Omental fat pad (tissue), 4 donors: ENCODE measurements at places on chromosomes 3 and 15.

DNA sequence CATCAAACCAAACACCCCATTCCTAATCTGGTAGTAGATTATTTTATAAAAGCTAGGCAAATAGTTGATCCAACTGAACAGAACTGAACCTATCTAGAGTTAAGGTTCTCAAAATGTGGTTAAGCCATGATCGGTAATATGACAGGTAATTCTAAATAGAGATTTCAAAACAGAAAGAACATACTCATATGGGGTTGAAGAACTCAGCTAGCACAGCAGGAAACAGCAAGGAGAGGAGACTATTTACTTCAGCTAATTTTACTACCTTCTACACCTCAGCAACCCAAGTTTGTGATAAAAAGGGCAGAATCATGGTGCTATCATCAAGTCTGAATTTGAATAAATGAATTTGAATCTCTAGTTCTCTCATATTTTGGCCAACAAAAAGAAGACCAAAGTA is 11.8 kb downstream of the CD47 start:
- no peak for DNase-seq

DNA sequence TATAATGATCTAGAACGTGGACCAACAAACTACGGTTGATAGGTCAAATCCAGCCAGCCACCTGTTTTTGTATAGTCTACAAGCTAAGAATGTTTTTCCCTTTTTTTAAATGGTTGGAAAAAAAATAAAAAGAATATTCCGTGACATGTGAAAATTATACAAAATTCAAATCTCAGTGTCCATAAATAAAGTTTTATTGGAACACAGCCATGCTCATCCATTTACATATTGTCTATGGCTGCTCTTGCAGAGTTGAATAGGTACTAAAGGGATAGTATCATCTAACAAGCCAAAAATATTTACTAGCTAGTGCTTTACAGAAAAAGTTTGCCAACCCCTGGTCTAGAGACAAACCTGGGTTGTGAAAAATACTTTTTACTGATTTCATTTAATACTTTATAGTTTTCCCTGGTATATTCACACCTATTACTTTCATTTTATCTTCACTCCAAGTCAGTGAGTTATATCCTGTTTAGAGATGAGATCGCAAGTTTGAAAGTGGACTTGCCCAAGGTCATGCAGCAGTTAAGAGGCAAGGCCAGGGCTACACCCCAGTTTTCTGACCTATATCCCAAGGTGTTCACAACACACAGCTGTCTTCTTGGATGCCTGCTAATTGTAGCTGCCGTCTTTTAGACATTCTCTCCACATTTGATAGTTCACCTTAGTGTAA is 58.4 kb downstream of the IGF2BP2 start:
- no peak for DNase-seq

GRCh38 chr3:161049683-161050248 is 55.4 kb downstream of the B3GALNT1 start:
- no peak for DNase-seq

GRCh38 chr15:49620199-49620598 is 419 bp downstream of the FAM227B start:
- no peak for DNase-seq

- DNase-seq: no peak
Measured at GRCh38 chr3:163951397-163951987, 1126.8 kb downstream of the SI start.
